Stimulated activated CD4-positive, alpha-beta T cell treated with anti-CD3 and anti-CD28 coated beads, TNF-alpha, amount 100 ng/mL, for 1 hour (primary cell): ENCODE measurements at places on chromosomes 6 and 20.

GRCh38 chr6:169801396-169802160 lies 50.2 kb downstream of the ERMARD start:
- DNase-seq = no peak

DNA sequence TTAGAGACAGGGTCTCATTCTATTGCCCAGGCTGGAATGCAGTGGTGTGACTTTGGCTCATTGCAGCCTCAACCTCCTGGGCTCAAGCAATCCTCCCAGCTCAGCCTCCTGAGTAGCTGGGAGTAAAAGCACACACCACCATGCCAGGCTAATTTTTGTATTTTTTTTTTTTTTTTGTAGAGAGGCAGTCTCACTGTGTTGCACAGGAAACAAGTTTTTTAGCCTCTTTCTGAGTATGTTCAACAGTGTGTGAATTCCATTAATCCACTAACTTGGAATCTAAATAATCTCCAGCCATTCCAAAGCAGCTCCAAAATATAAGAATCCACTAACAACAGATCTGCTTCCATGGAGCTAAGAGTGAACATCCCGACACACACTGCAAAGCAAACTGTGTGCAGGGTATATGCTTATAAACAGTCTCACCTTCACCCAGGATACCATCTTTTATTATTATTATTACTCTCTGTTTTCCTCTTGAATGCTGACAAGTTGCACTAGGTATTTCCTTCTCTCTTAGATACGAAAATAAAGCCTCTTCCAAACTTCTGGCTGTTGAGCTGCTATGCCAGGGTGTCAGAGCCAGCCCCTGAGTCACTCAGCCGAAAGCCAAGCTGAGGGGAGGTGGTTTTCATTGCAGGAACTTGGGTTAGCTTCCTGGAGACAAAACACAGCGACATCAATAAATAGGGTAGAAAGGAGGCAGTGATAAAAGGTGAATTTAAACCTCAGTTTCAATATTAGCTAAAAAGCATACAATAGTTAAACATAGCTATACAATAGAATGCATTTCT lies 264.9 kb downstream of the HIVEP2 start:
- no peak for DNase-seq

DNA sequence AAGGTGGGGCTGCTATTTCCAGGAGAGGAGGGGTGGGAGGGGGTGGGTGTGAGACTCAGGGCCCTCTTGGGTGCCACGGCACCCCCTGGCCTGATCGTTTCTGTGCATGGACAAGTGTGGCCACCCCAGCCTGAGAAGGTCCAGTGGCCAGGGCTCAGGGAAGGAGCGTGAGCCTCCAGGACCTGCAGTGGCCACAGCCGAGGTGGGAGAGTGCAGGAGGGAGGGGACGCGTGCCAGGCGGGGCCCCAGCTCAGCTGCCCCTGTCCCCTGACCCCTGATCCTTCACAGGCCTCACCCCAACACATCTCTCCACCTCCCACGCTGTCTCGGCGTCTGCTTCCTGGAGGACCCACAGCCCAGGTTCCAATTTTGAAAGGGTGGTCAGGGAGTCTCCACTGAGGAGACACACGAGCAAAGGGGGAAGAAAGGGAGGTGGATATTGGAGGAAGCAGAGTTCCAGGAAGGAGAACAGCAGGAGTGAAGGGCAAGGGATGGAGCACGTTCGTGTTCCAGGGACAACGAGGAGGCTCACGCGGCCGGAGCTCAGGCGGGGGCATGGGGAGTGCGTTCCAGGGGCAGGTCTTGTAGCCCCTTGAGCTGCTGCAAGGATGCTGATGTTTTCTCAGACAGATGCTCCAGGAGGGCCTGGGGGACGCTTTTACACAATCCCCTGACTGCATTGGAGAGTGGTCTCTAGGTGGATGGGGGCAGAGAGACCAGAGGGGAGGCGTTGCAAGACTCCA lies 4.2 kb upstream of the HRH3 start:
- no peak for DNase-seq

DNA sequence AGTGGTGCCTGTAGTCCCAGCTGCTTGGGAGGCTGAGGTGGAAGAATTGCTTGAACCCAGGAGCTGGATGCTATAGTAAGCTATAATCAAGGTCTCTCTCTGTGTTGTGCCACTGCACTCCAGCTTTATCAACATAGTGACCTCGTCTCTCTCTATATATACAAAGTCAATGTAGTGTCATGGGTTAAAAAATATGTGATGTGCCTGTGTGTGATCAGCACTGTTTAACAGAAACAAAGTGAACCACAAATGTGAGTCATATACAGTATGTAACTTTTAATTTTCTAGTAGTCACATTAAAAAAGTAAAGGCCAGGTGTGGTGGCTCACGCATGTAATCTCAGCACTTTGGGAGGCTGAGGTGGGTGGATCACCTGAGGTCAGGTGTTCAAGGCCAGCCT lies 85.3 kb upstream of the RNF24 start:
- DNase-seq = no peak

- no peak for DNase-seq
Observed at GRCh38 chr20:57838670-57839151, 128.9 kb upstream of the PMEPA1 start.

GRCh38 chr6:35033683-35034082 lies 107.5 kb downstream of the TCP11 start:
- no peak for DNase-seq

DNA sequence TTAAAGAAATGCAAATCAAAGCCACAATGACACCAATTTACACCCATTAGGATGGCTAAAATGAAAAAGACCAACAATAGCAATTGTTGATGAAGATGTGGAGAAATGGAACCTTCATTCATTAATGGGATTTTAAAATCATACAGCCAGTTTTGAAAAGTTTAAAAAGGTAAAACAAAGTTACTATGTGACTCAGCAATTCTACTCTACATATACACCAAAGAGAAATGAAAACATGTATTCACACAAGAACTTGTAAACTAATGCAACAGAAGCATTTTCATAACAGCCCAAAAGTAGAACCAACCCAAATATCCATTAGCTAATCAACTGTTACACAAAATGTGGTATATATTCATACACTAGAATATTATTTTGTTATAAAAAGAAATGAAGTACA lies 75.7 kb downstream of the PDSS2 start:
- no peak for DNase-seq

DNA sequence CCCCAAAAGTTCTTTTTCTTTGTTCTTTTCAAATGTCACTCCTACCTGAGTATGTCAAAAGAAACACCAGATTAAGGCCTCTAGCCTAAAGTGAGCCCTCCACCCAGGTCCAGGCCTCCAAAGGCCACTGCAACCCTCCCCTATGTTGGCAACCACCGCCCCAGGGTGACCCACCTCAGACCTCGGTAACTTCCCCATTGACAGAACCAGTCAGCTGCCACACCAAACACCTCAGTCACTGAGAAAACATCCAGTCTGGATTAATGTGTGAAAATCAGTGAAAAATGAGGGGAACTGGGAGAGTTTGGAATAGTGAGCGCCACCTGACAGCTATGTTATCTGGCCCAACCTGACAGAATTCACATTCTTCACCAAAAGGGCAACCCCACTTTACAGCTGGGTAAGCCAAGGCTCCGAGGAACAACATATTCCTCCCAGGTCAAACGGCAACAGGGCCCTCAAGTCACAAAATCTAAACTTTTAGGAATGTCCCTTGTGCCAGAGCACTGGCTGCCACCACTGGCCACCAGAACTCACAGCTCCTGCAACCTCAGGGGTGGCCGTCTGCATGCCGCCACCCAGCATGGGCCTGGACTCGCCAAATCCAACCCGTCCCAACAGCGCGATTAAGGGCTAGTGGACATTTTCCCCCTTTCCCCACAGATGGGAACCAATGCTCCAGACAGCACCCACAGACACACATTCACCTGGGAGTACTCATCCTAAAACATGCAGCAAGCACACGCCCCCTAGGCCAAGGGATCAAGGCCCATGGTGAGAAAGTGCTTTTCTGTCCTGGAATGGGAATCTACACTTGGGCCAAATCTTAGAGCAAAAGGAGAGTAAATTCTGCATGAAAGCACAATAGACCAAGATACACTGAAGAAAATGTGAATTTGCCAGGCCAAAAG lies 4.8 kb downstream of the TAF4 start:
- DNase-seq = no peak

DNA sequence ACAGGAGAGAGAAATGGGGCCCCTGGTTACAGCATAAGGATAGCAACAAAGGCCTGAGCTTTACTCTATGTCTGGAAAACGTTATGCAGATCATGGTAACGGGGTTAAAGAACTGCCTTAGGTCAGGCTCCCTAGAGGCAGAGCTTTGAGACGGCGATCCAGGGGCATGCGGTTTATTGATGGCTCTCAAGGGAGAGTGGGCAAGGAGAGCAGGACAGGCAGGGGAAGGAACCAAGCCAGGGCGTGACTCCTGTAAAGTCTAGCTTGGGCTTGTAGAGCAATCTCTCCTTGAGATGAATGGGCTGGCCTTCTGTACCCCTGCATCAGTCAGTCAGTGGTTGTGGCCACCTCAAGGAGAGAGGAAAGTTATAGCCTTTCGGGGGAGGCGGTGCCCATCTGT lies 12.5 kb upstream of the FERMT1 start:
- DNase-seq = no peak

- no peak for DNase-seq
Observed at GRCh38 chr6:132929141-132929540, 114.8 kb downstream of the RPS12 start.

DNA sequence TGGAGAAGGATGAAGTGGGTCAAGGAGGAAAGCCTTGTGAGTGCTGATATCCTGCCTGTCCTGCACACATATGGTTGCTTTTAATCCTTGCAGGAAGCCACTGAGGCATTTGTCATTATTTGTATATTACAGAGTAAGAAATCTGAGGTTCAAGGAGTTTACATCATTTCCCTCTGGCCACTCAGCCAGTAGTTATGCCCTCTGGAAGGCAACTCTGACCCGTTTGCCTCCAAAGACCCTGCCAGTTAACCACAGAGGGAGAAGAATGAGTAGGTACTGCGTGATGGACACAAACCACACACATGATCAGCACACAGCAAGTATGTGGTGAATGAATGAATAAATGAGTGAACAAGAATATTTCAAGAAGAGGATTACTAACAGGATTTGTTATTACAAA lies 7.9 kb upstream of the FAM210B start:
- DNase-seq = no peak

DNA sequence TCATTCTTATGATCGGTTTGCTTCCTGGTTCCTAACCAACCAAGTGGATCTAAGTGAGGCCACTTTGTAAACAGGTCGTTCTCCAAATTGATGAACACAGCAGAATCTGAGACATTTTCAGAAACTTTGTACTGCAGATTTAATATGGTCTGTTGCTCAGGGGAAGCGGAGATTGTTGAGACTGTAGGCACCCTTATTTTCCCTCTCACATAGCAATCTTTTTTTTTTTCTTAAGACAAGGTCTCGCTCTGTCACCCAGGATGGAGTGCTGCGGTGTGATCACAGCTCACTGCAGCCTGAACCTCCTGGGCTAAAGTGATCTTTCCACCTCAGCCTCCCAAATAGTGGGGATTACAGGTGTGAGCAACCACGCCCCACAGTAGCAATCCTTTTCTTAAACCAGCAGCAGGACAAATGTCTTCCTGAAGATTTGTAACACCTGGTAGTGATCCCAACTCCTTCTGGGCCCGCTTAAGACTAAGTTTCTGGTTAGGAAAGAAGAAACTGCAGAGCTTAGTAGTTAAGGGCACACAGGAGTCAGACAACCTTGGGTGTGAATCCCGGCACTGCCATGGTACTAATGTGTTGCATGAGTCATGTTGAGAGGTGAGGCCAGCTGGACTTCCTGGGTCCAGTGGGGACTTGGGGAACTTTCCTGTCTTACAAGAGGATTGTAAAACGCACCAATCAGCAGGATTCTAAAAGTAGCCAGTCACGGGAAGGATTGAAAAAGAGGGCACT lies 48.4 kb upstream of the EZR start:
- no peak for DNase-seq

DNA sequence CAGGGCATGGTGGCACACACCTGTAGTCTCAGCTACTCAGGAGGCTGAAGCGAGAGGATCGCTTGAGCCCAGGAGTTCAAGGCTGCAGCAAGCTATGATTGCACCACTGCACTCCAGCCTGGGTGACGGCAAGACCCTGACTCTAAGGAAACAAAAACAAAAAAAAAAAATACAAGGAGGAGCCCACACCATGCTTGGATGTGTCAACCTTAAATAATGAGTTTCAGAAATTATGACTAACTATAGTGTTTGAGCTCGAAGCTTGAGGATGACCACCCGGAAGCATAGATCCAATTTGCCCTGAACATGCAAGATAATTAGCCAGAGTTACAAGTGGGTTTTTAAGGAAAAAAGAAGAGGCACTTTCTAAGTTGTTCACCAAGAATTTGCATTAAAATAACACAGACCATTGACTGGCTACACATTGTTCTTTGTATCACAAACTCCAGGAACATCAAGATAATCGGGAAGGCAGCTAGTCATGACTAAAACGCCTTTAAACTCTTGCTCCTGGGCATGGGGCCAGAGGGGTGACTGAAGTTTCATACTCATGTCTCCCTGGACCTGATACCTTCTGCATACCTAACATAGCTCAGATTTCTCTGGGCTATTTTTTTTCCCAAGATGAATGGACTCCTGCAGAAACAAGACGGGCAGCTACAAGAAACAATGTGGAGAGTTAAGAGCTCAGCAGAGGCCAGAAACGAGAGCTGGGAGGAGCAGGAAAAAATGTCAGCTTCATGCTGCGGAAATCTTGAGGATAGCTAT lies 289.6 kb downstream of the PREX1 start:
- no peak for DNase-seq

GRCh38 chr6:128073389-128073788 lies 172.5 kb upstream of the THEMIS start:
- DNase-seq = no peak

DNA sequence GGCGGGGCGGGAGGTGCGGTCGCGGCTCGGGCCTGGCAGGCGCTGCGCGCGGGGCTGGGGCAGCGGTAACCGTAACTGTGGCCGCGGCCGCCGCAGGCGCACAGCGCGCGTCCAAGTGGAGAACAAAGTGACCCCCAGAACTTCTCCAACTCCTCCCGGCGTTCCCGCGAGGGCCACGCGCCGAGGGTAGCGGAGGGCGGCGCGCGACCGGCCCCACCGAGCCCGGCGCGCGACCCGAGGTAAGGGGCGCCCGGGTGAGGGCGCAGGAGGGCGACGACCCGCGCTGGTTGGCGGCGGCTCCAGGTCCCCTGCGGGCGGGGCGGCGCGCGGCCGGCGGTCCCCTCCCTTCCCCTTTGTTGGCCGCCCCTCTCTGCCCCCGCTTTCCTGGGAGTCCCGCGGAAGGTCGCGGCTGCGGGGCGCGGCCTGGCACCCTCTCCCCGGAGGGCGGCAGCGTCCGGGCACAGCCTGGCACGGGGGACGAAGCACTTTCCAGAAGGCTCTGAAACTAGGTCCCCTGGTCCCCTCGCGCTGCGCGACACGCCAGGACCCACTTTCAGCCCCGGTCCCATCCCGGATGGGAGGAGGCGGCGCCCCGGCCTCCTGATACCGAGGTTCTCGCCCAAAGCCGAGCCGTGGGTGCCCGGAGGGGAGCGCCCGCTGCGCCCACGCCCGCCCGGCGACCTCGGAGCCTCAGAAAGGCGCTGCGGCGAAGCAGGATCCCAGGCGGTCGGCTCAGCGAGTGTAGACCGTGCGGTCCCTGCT lies at the start of gene TIAM2:
Gene TIAM2, plus strand, starts transcription at position 62 of the 762 bp plus-strand sequence. CDS start 133,909 bp downstream, outside the sequence.
- peak; percentile 16 for DNase-seq

- DNase-seq = no peak
Observed at GRCh38 chr6:135215160-135215559, 34.1 kb downstream of the MYB start.

GRCh38 chr6:133857696-133858095 lies 31.2 kb upstream of the TCF21 start:
- no peak for DNase-seq

GRCh38 chr6:154196333-154196885 lies 157.4 kb downstream of the OPRM1 start:
- DNase-seq = no peak

GRCh38 chr20:56343861-56344381 lies 14.9 kb upstream of the FAM210B start:
- peak; percentile 20 for DNase-seq
